ENCODE measurements at places on chromosomes 5 and 9.

DNA sequence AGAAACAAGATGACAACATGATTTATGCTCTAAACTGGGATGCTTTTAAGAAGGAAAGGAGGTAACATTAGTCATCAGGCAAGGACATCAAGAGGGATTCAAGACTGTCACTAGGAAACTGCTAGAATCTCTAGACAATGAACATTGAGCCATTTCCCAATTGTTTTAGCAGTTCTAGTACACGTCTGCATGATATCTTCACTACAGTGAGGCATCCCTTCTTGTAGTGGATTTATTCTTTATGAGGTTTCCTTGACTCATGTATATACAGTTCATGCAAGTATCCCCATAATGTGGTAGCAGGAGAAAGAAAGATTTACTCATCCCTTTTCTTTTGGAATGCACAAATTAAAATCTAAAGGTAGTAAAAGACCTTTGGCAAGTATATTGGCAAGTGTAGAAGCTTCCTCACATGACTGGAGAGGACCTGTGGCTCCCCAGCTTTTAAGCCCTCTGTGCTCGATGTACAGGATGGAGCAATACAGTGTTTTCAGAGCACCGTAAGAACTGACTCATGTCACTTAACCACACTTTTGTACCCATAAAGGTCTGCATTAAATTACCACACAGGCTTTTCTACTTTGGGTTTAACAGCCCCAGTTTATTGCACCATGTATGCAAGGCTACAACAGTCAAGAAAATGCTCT is 335.9 kb downstream of the SEMA5A start:
- no peak for DNase-seq

GRCh38 chr5:87572090-87572489 is 159.4 kb upstream of the CCNH start:
- no peak for DNase-seq

DNA sequence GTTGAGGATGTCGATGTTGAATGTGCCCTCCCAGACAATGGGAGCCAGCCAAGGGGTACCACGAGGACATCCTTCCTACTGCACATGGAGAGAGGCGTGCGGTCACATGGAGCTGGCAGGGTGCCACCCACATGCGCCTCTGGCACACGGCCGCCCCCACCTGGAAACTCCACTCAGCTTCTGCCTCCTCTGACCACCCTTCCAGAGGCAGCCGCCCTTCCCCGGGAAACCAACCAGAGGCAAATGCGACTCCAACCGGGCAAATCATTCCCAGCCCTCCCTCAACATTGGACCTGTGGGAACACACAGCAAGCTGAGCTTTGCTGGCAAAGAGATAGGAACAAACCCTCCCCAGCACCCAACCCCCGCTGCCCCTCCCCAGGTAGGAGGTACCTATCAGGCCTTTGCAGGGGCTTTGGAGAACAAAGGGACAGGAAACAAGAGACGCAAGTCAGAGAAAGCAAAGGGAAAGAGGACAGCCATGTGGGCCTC is 17.5 kb downstream of the ABO start:
- DNase-seq, result no peak

DNA sequence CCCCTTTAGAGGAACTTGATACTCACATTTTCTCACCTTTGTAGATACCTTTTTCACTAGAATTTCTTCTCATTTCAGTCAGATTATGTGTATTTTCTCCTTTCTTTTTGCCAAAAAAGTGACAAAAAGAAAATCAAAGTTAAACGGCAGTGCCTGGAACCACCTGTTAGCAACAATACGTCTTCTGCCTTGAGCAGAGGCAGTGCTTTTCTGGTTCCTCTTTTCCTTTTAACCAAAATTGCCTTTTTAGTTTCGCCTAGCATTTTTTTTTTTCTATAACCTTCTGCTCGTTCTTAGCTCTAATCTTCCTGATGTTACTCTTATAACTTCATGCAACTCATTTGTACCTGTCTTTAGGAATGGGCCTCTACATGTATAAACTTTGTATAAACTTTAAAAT is 26.1 kb downstream of the SMIM32 start:
- no peak for DNase-seq

DNA sequence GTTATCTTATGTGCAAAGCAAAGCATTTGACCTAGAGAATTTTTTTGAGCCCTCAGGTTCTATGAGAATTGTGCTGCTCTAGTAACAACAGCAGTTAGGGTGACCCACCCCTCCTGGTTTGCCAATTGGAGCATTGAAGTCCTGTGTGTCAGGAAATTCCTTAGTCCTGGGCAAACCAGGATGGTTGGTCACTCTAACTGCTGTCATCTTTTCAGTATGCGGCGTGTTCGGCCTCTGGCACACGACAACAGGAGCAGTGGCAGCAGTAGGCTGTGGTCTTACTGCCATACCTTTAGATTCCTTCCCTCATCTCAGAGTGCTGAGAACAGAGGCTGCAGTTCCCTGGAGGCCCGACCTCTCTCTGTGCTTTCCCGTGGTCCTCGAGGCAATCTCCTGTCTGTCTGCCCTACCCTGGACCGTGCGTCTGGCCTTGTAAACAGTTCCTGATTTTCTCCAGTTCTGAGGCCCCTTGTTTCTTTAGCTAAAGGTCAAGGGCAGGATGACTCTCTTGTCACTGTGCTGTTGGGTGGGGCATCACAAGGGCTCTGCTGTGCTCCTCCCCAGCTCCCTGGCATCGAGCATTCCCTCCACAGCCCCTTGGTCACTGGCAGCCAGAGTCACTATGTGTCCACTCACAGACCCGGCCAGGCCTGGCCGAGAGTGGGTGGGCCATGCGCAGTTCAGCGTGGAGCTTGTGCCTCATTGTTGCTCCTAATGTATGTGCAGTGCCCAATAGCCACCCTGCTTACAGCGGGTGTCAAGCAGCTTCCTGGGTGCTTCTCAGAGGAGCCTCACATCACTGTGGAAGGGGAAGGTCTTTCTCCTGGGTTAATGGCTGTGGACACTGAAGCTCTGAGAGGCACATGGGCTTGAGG is 18.5 kb upstream of the COL15A1 start:
- DNase-seq, result no peak

- DNase-seq, result no peak
Measured at GRCh38 chr9:136336156-136336870, 9.0 kb downstream of the GPSM1 start.

GRCh38 chr5:108345541-108346171 is 36.2 kb downstream of the FBXL17 start:
- DNase-seq, result no peak

GRCh38 chr9:134923466-134923865 is 5.8 kb upstream of the FCN1 start:
- DNase-seq, result no peak

GRCh38 chr5:79929095-79929494 is 62.0 kb downstream of the MTX3 start:
- DNase-seq, result no peak

DNA sequence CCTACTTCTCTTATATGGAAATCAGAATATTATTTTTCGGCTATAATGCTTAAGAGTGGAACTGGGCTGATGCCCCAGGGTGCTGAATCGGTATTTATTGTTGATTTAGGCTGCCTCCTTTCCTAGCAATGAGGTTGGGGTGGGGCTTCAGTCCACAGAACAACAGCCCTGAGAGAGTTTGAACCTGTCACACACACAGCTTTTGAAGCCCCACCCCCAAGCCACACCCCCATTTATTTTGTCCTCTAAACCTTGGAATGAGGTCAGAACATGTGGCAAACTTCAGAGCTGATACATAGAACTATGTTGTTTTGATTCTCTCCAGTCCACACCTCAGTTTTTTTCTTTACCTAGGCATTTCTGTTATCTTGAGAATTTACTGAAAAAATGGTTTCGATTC is 51.7 kb upstream of the CAMK4 start:
- no peak for DNase-seq

- no peak for DNase-seq
Measured at GRCh38 chr9:111566234-111566633, 33.2 kb downstream of the PTGR1 start.

All from retinal pigment epithelial cell (primary cell).